ENCODE measurements at places on chromosomes 5 and 9.
A peak's percentile ranks its signal among the peaks of the same experiment; 100 is the strongest.

- DNase-seq = no peak
These were observed 229.2 kb upstream of the WWC1 start for GRCh38 chr5:168062239-168062638.

GRCh38 chr5:132868754-132869153 lies 2.3 kb downstream of the UQCRQ start:
- DNase-seq = no peak

- no peak for DNase-seq
These were observed 24.6 kb upstream of the QSOX2 start for GRCh38 chr9:136270173-136270705.

DNA sequence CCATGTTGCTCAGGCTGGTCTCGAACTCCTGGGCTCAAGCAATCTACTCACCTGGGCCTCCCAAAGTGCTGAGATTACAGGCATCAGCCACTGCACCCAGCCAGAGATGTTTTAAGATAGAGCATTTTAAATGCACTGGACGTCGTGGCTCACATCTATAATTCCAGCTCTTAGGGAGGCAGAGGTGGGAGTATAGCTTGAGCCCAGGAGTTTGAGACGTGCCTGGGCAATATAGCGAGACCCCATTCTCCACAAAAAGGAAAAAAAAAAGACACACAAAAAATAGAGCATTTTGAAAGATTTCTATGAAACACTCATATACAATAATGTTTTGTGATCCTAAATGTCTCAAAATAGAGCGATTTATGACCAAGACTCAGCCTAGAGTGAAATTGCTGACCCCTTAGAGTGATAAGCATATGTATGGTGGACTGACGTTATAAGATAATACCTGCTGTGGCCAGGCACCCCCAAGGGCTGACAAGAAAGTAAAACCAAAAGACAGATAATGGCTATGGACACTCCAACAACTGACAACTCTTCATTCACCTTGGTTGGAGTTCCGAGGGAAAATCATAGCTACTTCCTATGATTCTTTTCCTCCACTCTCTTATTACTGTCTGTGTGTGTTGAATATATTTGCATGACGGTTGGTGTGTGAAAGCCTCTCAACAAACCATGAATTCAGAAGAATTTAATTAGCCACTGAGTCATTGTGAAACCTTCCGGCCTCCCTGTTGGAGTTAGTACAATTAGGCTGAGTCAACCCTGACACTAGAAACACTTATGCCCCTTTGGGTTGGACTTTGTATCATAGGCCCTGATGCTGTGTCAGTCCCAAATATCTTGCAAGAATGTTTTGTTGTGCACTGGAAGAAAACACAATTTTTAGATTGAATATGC lies 526.5 kb upstream of the NUDT12 start:
- peak; percentile 22 for DNase-seq
